BE2C (cell line): ENCODE measurements at places on chromosomes 5 and 9.

DNA sequence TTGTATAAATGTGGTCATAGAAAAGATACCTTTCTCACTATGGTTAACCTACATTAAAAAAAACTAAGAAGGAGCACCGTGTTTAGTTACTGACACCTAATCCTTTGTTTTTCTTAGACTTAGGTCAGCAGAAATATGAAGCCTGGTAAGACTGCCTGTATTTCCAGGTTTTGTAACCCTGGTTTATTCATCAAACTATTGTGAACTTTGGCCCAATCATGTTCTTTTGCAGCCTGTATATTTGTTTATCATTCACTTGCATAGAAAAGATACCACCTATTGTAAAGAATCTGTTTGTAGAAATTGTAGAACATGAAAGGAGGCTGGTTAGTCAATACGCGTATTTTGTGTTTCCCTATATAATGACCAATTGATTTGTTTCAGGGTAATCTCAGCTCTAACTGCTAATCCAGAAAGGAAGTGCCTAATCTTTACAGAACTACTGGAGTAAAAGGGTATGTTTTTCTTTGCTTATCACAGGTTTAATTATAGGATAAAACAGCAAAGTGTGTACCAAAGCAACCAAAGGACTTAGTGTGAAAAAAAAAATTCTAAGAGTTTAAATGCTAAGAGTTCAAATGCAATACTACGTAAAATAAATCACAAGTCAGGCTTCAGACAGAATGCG, 103.6 kb downstream of the LURAP1L start:
- DNase-seq: no peak

GRCh38 chr5:14182761-14183160, 39.6 kb downstream of the TRIO start:
- DNase-seq: no peak

DNA sequence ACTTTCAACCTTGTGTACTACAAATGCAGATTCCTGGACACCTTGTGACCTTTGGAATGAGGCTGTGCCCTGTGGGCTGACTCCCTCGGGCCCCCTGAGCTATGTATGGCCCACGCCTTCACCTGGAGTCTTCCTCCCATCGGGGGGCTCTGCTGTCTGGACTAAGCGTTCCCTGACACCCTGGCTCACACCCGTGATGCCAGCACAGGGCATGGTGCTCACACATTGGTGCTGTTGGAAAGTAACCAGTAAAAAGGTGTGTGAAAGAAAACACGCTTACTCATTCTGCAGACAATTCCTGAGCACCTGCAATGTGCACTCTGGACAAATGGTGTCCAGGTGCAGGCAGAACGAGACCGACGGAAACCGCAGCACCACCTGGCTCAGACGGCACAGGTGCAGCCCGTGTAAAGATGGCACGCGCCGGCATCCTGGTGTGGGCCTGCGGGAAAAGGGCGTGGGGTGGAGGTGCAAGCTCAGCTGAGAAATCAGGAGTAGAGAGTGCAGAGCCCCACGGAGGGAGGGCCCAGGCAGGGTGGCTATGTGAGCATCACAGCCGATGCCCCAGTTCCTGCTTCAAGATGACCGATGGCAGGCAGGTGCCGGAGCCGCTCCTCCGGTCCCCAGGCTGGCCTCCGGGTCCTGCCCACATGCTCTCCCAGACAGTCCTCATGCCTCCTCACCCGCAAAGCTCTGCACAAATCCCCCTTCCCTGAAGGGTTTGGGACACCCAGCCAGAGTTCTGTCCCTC, 11.0 kb downstream of the LPCAT1 start:
- no peak for DNase-seq

DNA sequence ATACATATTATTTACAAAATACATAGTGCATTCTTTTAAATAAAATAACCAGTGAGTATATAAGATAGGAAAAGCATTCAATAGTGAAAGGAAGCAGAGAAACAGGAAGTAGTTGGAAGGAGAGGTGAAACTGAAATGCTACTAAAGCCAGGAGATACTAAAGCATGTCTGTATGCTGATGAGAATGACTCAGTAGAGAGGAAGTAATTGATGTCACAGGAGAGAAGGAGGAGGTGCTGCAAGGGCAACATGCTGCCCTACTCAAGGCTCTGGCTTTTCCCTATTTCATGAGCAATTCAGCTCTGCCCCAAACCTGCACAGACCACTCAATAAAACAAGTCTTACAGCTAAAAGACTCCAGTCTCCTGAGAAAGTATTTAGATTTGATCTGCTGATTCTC, 108.5 kb upstream of the TXNDC8 start:
- DNase-seq: no peak

DNA sequence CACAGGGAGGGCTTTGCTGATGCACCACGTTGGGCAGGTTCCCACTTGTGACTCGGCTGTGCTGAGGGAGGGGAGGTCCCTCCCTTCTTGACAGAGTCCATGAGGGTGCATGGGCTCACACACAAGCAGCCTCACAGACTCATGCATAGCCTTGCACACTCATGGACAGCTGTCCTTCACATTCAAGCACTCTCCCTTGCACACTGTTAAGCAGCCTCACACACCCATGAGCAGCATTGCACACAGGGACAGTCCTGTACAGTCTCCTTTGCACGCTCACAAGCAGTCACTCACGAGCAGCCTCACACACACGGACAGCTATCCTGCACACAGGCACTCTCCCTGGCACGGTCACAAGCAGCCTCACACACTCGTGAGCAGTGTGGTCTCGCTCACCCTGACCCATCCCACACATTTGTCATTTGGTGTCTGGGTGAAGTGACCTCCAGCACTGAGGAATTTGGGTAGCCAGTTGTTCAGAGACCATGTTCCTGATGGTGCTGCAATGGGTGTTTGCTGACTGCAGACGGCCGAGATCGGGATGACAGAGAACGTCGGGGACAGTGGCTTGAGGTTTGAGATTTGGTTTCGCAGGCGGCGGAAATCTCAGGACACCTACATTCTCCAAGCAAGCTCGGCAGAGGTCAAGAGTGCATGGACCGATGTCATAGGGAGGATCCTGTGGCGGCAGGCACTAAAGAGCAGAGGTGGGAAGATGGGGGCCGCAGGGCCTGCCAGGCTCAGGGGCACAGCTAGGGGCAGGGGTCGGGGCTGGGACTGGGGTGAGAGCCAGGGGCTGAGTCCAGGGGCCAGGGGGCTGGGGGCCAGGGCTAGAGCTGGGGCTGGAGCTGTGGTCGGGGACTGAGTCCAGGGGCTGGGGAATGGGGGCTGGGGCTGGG, 17.7 kb upstream of the LRRC14B start:
- peak; percentile 2 for DNase-seq

GRCh38 chr5:58235299-58235698, 224.6 kb downstream of the PLK2 start:
- DNase-seq: no peak

GRCh38 chr5:96913233-96913632, 22.6 kb upstream of the LNPEP start:
- DNase-seq: no peak

- DNase-seq: no peak
Observed at GRCh38 chr5:98296426-98296825, 477.0 kb upstream of the RGMB start.

DNA sequence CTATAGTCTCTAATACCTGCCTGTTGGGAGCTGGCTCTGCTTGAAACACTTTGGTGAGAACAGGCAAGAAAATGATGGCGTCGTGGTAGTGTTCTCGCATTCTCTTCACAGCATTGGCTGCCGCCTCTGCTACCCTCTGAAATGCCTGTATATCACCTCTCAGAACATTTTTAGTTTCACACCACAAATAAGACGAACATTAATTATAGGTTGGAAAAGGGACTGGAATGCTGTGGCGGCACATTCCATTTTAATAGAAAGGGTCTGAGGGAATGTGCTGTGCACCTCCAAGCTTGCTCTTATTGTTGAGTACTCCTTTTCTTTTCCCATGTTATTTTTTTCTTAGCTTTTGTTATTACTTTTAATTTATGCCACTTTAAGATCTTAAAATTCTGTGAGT, 134.6 kb upstream of the HMHB1 start:
- no peak for DNase-seq

DNA sequence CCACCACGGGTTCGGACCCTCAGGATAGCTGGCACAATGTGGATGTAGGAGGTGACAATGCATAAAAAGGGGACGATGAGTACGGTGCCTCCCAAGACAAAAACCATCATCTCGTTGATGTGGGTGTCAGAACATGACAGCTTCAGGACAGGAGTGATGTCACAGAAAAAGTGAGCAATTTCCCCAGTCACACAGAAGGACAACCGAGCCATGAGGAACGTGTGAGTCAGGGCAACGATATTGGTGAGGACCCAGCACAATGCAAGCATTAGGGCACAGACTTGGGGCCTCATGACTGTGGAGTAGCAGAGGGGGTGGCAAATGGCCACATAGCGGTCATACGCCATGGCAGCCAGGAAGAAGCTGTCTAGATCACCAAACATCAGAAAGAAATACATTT, 491 bp downstream of the OR1N1 start:
- no peak for DNase-seq

DNA sequence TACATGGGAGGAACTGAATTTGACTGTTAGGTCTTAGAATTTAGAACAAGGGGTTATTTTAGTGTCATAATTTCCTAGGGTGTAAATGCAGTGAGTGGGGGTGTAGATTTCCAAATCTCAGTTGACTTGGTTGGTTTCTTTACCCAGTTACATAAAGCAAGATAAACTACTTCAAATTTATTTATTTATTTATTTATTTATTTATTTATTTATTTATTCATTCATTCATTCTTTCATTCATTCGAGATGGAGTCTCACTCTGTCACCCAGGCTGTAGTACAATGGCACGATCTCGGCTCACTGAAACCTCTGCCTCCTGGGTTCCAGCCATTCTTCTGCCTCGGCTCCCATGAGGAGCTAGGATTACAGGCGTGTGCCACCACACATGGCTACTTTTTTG, 200.4 kb downstream of the SLF1 start:
- DNase-seq: no peak

- DNase-seq: no peak
Observed at GRCh38 chr5:52623291-52623690, 164.4 kb upstream of the ITGA1 start.

GRCh38 chr5:68215898-68216244, 315 bp downstream of the PIK3R1 start:
- DNase-seq: no peak

DNA sequence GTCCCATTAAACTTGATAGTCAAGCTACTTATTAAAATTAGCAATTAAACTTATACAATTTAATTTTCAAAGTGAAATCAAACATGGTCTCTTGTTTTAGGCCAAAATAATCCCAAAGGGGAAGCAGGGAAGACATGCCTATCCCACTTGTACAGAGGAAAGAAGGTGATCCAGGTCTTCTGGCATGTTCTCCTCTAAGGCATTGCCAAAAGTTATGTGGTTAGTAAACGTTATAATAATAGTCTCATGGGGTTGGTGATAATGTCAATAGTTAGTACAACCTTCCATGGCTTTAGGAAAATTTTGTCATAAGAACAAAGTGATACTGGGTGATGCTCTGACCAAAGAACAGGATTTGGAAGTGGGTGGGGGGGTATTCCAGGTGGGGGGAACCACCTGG, 52.8 kb downstream of the ROR2 start:
- no peak for DNase-seq

DNA sequence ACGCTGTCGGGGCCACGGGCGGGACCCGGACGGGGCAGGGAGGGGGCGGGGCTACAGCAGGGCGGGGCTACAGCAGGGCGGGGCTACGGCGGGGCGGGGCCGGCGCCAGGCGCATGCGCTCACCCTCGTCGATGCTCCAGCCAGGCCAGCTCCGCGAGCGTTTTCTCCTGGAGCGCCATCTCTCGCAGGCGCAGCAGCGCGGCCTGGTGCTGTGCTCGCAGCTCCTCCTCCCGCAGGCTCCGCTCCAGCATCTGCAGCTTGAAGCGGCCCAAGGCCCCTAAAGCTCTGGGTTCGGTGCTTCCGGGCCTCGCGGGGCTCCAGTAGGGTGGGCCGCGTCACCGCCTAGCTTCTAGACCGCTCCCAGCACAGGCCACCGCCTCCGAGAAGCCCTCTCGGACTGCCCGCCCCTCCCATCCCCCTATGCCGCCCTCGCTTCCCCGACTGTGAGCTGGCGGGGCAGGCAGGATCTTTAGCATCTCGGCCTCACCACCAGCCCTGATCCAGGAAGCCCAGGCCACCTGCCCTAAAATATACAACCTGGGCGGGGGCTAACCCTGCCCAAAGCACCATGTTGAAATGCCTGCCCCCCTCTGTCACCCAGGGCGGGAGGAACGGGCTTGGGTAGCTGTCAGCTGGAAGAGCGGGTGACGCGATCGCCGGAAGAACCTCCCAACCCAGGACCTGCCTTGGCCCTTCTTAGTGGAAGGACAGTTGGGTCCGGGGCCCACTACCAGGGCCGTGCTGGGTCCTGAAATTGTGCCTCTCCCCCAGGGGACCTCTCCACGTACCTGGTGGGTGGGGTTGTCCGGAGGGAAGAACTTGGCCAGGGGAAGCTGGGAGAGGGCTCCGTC, 21.9 kb upstream of the QSOX2 start:
- peak; percentile 92 for DNase-seq

DNA sequence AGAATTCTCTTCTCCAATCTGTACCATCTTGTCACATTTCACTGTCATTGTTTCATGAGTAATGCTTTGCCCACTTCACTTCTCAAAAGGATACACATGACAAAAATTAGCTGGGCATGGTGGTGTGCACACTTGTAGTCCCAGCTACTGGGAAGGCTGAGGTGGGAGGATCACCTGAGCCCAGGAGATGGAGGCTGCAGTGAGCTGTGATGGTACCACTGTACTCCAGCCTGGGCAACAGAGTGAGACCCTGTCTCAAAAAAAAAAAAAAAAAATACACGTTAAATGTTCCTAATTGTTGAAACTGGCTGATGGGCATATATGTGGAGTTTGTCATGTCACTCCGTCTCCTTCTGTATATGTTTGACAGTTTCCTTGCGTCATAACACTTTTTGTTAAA, 36.3 kb upstream of the HSD17B3 start:
- no peak for DNase-seq

- DNase-seq: no peak
Observed at GRCh38 chr5:125348936-125349831, 602.7 kb upstream of the ZNF608 start.

- no peak for DNase-seq
Observed at GRCh38 chr9:122562134-122562760, 9.3 kb downstream of the OR1N2 start.

DNA sequence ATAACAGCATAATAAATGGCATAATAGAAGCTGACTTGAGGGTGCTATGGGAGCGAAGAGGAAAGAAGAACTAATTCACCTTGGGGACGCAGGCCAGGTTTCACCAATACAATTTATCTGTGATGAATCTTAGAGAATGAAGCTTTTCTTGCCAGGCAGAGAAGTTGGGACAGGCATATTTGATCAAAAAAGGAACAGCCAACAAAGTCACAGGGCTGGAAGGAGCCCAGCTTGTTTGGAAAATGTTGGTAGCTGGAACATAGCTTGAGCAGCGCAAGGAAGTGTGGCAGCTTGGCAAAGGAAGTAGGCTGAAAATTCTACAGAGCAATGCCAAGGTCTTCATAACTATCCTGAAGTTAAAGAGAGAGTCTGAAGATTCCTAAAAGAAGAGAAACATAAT, 181.5 kb upstream of the OR13F1 start:
- no peak for DNase-seq

DNA sequence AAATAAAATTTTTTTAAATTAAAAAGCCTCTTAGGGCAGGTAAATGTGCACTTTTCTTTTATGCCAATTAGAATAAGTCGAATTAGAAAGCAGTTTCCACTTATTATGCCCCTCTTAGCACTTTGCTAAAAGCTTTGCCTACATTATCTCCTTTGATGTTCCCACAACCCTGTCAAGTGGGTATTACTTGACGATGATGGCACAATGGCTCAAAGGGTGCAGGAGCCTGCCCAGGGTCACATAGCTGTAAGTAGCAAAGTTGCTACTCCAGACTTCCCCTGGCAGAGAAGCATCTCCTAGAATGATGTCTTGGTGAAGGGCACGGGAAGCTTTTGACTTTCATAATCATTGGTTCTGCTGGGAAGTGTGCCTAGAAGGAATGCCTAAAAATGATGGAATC, 18.4 kb upstream of the IQGAP2 start:
- no peak for DNase-seq
